ENCODE measurements at places on chromosomes 1 and 21. TPM values are rescaled to one million over a fixed set of nuclear protein-coding genes. Genes with fewer than 3 reads are reported as not detected.

COL11A1 gene
- total RNA-seq: not detected

PPIAL4G gene
- 0.60 TPM for total RNA-seq

NCDN gene
- total RNA-seq: 19.4 TPM

IRF6 gene
- 0.16 TPM for total RNA-seq

DNA sequence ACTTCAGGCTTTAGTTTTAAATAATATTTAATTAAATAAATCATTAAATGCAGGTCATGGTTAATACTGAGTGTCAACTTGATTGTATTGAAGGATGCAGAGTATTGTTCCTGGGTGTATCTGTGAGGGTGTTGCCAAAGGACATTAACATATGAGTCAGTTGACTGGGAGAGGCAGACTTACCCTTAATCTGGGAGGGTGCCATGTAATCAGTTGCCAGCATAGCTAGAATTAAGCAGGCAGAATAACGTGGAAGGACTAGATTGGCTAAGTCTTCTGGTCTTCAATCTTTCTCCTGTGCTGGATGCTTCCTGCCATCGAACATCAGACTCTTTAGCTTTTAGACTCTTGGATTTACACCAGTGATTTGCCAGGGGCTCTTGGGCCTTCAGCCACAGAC is 85.3 kb downstream of the MAP3K21 start:
- peaks cover 2% of the 10 kb centered on the region for H3K36me3 ChIP-seq
- H3K4me1 ChIP-seq: peaks cover under 1% of the 10 kb centered on the region
- DNase-seq: no peak
- no peak overlapping the region for H3K27ac ChIP-seq
- peaks cover 3% of the 10 kb centered on the region for H3K27me3 ChIP-seq
- no peak overlapping the region for H3K4me3 ChIP-seq

DNA sequence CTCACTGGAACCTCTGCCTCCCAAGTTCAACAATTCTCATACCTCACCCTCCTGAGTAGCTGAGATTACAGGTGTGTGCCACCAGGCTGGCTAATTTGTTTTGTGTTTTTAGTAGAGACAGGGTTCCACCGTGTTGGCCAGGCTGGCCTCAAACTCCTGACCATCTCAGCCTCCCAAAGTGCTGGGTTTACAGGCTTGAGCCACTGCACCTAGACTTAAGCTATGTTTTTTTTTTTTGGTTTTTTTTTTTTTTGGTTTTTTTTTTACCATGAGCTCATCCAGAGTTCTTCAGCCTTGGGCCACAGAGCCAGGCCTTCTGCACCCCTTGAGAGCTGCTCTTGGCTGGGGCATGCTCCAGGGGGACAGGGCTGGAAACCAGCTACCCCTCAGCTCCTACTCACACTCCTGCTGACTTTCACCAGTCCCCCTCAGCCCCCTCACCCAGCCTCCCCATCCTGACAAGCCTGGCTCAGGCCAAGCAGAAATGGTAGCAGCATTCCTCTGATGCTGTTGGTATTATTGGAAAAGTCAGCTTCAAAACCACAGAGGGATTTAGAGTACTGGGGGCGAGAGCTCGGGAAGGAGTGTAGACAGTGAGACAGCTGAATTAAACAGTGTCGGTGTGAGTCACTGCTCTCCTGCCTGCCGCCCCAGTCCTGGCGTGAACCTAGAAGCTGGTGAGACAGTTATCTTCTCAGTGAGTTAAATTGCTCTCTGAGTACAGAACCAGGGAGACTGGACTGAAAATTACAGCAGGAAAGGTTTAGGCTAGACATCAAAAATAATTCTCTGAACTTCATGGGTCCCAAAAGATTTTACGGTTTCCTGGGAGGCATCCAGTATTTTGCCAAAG is 63.7 kb downstream of the NAV1 start:
- no peaks in the 10 kb centered on the region for H3K27me3 ChIP-seq
- H3K36me3 ChIP-seq: no peaks in the 10 kb centered on the region
- H3K4me3 ChIP-seq: no peak overlapping the region
- H3K4me1 ChIP-seq: no peaks in the 10 kb centered on the region
- DNase-seq: no peak

DNA sequence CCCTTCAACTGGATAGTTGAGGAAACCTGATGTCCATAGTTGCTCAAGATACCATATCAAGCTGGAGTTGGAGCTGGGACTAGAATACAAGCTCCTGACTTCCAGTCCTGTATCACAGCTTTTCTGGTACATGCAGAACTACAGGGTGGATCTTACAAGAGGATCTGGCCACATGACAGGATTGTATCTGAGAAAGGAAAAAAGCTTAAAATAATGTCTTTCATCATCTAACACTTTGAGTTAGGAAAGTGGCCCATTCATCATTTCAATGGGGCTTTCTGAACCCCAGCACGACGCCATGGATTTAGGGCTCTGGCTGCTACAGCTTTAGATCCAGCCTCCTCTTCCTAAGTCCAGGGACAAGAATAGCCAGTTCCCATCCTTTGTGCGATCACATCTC is 46.9 kb downstream of the RASSF5 start:
- no peaks in the 10 kb centered on the region for H3K27me3 ChIP-seq
- no peak overlapping the region for H3K4me3 ChIP-seq
- DNase-seq: no peak
- peaks cover 63% of the 10 kb centered on the region for H3K4me1 ChIP-seq
- no peak overlapping the region for H3K27ac ChIP-seq

GRCh38 chr1:214296860-214297745 is 16.1 kb downstream of the SMYD2 start:
- no peaks in the 10 kb centered on the region for H3K36me3 ChIP-seq
- no peak overlapping the region for H3K4me3 ChIP-seq
- no peaks in the 10 kb centered on the region for H3K4me1 ChIP-seq
- no peak overlapping the region for H3K27ac ChIP-seq

GRCh38 chr1:4690951-4691675 is 36.7 kb downstream of the AJAP1 start:
- no peaks in the 10 kb centered on the region for H3K27me3 ChIP-seq
- no peak overlapping the region for H3K4me3 ChIP-seq
- H3K36me3 ChIP-seq: no peaks in the 10 kb centered on the region
- DNase-seq: no peak
